M059J (cell line): ENCODE measurements at places on chromosomes 5 and 9. TPM values are rescaled to one million over a fixed set of nuclear protein-coding genes. Genes with fewer than 3 reads are reported as not detected.

The CD72 gene
- 0.05 and 4.1 TPM in 2 replicates for total RNA-seq

The IL5 gene
- not detected in 2 replicates for total RNA-seq

The ERAP2 gene
- total RNA-seq, result 103 and 104 TPM in 2 replicates

The NPR2 gene
- 4.4 and 7.6 TPM in 2 replicates for total RNA-seq

The FOXD4L5 gene
- total RNA-seq, result 0.07 TPM in 1 of 2 replicates, not detected in the other

The FOXD4L6 gene
- not detected in 2 replicates for total RNA-seq

The FAM114A2 gene
- 13.5 and 23.0 TPM in 2 replicates for total RNA-seq

The RNF208 gene
- total RNA-seq, result 0.39 TPM in 1 of 2 replicates, not detected in the other

The PARP8 gene
- 1.9 and 4.1 TPM in 2 replicates for total RNA-seq

The LCN1 gene
- not detected in 2 replicates for total RNA-seq
